ENCODE measurements at places on chromosomes 13 and 19.

GRCh38 chr19:34332027-34332760 is 32.8 kb upstream of the GPI start:
- no peak for DNase-seq

GRCh38 chr13:28582225-28582891 is 76.6 kb upstream of the POMP start:
- no peak for DNase-seq

- DNase-seq: no peak
These were observed 366.4 kb upstream of the SPRY2 start for GRCh38 chr13:80707000-80707983.

DNA sequence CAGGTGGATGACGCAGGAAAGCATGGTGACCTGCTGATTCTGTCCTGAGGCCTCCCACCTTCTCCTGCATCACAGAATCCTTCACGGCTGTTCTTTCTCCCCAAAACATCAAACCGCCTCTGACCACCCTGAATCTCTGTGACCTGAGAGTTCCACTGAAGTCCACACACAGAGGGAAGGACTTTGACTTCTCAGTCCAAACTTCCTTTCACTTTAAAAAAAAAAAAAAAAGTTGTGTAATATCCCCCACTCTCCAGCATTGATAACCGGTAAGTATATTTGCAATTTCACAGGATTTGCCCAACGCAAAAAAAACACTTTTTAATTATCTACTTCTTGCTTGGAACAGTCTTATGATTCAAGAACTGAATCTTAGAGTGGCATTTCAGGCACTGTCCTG is 259.5 kb upstream of the IRS2 start:
- DNase-seq: no peak

DNA sequence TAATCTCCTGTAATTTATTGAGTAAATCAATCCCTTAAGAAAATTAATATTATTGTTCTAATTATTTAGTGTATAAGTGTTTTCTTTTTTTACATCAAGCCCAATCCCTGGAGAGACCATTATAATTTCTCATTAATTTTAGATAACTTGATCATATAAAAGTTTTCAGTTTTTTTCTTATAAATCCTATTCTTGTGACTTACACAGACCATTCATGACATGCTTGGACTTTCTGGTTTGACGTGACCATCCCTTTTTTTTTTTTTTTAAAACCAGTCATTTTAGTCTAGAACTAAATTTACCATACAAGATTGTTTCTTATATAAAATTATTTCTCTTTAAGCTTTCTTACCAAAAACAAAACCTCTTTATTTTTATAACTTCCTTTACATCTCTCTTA is 5.4 kb upstream of the MTRF1 start:
- DNase-seq: no peak

DNA sequence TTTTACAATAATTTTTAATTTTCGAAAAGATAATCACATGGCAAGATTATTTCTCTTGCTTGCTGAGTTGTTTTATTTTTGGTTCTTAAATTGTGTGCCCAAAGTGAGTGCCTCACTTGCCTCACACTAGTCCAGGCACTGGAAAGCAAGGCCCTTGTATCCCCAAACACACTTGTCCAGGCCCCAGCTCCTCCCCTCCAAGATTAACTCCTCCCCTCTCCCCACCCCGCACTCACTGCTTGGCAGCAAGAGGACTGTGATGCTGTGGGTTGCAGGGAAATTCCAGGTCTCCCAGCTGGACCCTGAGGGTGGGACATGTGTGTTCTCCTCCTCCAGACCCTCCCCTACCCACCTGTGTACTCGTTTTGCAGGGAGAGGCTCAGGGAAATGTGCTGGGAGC is 3.9 kb downstream of the SIGLEC12 start:
- no peak for DNase-seq
